ENCODE measurements at places on chromosomes 12 and 14.

- DNase-seq = no peak
Observed at GRCh38 chr14:24463017-24463883, 20.7 kb upstream of the SDR39U1 start.

DNA sequence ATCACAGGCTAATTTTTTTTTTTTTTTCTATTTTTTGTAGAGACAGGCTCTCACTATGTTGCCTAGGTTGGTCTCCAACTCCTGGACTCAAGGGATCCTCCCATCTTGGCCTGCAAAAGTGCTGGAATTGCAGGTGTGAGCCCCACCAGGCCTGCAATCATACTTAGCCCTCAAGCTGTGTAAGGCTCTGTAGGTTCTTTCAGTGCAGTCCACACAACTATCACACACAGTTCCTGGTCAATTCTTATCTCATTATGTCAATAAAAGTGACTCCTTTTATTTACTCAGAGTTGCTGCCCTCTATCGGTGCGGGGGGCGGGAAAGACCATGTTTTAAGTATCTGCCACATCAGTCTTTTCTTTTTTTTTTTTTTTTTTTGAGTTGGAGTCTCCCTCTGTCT lies 29.0 kb downstream of the SLC2A3 start:
- no peak for DNase-seq

DNA sequence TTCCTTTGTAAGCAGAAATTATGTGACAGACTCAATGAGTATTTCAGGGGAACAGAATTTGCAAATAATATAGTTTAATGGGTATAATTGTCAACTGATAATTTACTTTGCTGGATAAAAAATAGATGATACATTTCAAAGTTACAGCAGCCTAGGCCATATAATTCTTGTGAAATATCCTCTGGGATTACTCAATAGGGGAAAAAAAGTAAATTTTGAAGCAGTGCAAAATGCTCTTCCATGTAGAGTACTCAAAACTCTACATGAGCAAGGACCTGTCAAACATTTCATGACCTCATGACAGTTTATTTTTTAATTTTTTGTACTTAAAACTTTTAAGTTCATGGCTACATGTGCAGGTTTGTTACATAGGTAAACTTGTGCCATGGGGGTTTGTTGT lies 163.3 kb downstream of the DACT1 start:
- DNase-seq = no peak

DNA sequence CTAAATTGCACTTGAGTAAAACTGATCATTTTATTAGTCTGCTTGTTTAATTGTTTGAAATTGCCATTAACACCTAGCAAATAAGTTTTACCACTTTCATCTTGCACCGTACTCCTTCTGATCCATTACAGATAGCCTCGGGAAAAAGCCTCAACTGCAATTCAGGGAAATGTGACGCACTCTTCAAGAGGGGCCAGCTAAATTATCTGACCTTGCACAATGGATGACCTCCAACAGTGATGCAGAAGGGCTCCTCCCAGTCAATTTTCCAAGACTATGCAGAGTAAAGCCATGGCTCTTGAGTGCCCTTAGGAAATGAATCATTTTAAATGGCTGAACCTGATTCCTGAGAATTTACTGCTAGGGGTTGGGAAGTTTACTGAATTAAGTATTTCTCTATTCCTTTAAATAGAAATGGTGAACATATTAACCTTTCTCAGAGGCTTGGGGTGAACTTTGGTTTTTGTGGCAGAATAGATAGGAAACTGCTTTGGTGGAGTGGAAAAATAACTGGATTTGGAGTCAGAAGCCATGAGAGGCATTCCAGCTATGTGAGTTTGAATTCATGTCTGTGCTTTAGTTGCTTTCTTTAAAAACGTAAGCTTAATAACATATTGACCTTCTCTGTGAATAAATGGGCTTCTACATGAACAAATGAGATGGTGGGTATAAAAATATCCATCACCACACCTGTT lies 64.8 kb upstream of the OVCH1 start:
- DNase-seq = no peak

DNA sequence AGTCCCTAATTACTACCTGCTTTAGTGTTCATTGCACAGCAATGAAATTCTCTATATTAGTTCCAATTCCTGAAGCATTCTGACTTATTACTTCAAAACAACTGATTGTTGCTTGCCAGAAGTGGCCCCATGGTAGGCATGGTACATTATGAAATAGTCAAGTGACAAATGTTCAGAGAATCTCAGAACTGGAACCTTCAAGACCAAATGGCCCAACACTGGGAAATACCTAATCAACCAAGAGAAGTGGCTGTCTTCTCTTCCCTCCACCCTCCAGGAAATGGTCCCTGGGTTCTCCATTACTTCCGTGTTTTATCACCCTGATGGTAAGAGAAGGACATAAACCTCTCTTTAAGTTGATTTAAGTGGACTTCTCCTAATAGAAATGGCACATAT lies 49.9 kb downstream of the ITPR2 start:
- DNase-seq = no peak

GRCh38 chr14:76808990-76809389 lies 3.7 kb downstream of the ANGEL1 start:
- no peak for DNase-seq

DNA sequence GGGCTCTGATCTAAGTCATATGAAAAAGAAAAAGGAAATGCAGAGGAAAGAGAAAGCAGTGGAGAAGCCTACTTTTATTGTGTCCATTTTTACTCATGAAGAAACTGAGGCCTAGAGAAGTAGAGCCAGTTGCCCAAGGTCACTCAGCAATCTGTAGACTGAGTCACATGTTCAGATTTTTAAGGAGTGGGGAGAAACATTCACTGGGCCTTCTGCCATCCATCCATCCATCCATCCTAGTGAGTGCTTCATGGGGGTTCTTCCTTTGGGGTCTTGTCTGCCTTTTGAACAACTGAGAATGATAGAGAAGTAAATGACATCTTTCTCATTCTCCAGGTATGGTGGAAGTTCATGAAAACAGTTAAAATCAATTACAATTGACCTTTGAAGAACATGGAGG lies 233.6 kb upstream of the SRRM4 start:
- DNase-seq = no peak

DNA sequence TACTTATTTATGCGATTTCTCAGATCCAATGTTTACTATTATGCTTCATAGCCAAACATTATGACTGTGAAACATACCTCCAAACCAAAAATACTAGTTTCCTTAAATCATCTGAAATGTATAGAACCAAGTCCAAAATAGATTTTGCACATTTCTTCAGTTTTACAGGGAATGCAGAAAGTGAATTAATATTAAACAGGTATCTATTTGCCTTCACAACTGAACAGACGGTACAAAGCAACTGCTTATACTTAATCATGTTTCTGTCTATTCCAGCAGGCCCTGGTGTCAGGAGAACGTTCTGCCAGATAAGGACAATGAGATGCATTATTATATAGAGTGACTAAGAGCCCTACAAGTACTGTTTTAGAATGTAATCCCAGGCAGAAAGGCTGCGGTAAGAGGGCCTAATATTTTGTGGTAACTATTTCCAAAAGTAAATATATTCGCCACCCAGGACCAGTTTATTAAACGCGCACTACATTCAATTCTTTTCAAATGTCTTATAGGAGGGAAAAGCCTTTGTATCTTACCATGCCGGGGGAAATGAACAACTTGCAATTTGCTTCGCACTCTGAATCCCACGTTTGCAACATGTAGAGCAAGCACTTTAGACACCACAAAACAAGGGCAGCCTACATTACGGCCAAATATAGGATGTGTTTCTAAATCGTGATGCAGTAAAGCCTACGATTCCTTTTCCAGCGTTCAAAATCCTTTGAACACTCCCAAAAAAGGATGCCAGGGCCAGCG lies 1.5 kb downstream of the CORO1C start:
- no peak for DNase-seq

GRCh38 chr12:7130701-7131501 lies 730 bp downstream of the CLSTN3 start:
- no peak for DNase-seq

DNA sequence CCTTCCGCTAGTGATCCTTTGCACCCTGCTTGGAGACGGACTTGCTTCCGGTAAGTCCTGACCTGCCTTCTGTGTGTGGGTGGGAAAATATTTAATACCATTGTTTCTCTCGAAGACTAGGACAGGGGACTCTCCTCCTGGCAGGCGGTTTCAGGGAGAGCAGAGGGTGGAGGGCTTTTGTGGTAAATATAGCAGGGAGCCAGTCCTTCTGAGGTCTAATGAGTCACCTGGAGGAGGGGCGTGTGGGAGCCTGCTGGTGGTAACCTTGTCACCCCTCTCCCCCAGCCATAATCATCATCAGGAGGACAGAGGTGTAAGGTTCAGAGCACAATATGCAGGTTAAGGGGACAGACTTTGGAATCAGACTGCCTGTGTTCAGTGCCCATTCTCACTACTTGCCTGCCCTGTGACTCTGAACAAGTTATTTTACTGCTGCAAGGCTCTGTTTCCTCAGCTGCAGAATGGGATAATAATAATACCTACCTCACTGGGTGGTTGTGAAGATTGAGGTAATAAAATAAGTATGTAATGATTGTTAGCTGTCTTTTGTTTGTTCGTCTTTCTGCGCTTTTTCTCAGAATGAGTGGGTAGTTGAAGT lies 47.4 kb downstream of the SUSD6 start:
- DNase-seq = no peak

DNA sequence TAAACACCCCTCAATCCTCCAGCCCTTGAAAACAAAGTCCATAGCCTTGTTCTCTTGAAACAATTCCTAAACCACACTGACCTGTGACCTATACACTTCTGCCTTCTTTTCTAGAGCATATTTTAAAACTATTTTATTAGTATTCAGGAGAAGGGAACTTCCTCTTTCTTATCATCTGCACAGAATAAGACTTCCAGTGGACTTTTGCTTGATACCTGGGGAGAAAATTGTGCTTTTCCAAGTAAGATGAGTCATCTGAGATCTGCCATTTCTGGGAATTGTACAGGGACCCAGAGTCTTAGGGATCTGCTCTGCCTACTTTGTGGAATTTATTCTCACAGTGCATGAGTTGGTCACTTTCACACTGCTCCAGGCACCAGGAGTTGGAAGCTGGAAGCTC lies 10.5 kb upstream of the WNT5B start:
- no peak for DNase-seq

DNA sequence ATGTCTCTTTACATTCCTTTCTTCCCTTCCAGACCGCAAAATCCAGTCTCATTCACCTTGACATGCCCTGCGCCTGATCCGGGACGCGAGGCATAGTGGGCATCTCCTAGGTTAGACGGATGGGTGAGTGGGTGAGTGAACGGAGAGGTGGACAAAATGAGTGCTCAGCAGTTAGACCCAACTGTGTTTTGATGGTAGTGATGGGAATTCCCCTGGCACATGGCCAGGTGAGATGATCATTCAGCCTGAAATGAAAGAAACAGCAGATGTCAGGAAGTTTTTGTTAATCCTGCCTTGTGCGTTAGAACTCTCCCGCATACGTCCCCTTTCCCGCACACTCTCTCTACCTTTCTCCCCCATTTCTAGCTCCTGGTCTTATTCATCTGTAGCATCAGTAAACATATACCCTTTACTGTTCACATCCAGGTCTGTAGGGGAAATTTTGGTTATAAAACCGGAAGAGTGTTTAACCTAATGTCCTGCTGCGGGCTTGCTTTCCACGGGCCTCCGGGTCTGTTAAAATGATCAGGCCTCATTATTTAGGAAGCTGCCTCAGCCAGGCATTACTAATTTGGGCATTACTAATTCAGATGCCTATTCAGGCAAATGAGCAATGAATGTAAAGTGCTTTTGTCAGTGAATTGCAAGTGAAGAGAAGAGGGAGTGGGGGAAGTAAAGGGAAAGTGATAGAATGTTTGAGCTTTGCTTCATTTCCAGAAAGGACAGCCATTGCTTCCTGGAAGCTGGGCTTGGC lies 172.8 kb downstream of the ETV6 start:
- no peak for DNase-seq

DNA sequence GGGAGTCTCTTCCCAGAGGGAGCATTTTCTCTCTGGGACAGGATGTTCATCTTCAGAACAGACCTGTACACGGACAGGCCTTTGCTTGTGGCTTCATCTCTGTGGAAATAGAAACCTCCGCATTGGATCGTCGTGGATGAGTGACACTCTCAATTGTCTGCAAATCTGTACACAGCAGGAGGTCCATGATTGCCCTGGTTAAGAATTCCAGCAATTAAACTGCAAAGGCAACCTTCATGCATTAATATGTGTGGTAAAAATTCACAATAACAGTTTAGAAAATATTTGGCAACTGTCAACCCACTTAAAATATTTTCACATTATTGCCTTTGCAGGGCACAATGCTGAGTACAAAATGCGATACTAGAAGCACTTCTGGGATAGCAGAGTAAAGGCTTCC lies 149.8 kb upstream of the SFSWAP start:
- no peak for DNase-seq

- no peak for DNase-seq
Observed at GRCh38 chr14:57865403-57866198, at the start of gene SLC35F4. SLC35F4 (minus strand) TSS chr14:57866092.

- DNase-seq = peak; percentile 58
Observed at GRCh38 chr14:21106498-21107282, 5.8 kb downstream of the TMEM253 start.

DNA sequence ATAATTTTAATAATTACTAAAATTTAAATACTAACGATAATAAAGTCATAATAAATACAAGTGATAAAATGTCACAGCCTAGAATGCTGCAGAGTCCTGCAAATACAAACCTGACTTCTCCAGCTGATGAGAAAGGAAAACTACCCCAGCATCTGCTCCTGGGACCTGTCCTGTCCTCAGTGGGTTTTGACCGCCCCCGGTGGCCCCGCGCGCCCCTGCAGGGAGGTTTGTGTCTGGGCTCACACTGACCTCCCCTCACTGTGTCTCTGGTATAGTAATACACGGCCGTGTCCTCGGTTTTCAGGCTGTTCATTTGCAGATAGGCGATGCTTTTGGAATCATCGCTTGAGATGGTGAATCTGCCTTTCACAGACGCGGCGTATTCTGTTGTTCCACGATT lies 1139.4 kb downstream of the TMEM121 start:
- no peak for DNase-seq

GRCh38 chr12:56838621-56839488 lies 75.7 kb downstream of the HSD17B6 start:
- DNase-seq = no peak

- DNase-seq = peak; percentile 67
Observed at GRCh38 chr14:101072945-101073597, 169.5 kb upstream of the RTL1 start.

Data from occipital lobe (tissue), 3 donors.